ENCODE measurements at places on chromosomes 5 and 9.

GRCh38 chr9:124149992-124150391 lies 107.8 kb upstream of the NEK6 start:
- DNase-seq, result no peak

- no peak for DNase-seq
Observed at GRCh38 chr5:179829732-179830435, 9.2 kb downstream of the SQSTM1 start.

GRCh38 chr5:128965638-128966302 lies 482 bp downstream of the SLC27A6 start:
- DNase-seq, result no peak

GRCh38 chr9:132249123-132249522 lies 87.3 kb downstream of the NTNG2 start:
- DNase-seq, result no peak

Data from germinal center (tissue), 1 donor.